ENCODE measurements at places on chromosomes 1 and 21. TPM values are rescaled to one million over a fixed set of nuclear protein-coding genes. Genes with fewer than 3 reads are reported as not detected.

The SLC44A3 gene
- total RNA-seq, result 0.47 TPM

The ELAVL4 gene
- not detected for total RNA-seq

The GUCA2A gene
- total RNA-seq, result not detected

The RPS8 gene
- total RNA-seq, result 2,465 TPM

The PRDX6 gene
- 140 TPM for total RNA-seq

The FCGR3B gene
- total RNA-seq, result not detected

The FCN3 gene
- not detected for total RNA-seq

DNA sequence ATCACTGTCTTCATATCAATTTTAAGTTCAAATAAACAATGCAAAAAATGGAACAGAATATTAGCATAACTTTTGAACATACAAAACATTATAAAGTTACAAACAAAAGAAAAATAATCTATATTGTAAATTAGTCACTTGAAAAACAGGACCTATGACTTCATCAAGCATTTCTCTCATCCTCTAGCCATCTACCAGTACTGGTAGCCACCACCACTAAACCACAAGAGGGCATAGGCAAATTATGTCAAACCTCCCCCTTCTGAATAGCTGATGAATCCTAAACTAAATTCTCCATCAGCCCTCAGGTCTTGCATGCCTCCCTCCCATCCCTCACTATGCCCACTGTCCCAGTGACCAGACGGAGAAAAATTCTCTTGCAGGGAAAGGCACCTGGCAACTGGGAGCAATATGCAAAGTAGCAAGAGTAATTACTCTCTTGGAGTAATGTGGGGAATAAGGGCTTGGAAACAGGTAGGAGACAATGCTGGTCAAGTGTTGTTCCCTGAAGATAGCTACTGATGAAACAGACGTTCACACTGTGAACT is 37.1 kb downstream of the SSX2IP start:
- DNase-seq, result no peak
- H3K4me3 ChIP-seq, result no peak overlapping the region
- H3K36me3 ChIP-seq, result peaks cover 12% of the 10 kb centered on the region
- no peaks in the 10 kb centered on the region for H3K27me3 ChIP-seq
- H3K27ac ChIP-seq, result no peak overlapping the region

DNA sequence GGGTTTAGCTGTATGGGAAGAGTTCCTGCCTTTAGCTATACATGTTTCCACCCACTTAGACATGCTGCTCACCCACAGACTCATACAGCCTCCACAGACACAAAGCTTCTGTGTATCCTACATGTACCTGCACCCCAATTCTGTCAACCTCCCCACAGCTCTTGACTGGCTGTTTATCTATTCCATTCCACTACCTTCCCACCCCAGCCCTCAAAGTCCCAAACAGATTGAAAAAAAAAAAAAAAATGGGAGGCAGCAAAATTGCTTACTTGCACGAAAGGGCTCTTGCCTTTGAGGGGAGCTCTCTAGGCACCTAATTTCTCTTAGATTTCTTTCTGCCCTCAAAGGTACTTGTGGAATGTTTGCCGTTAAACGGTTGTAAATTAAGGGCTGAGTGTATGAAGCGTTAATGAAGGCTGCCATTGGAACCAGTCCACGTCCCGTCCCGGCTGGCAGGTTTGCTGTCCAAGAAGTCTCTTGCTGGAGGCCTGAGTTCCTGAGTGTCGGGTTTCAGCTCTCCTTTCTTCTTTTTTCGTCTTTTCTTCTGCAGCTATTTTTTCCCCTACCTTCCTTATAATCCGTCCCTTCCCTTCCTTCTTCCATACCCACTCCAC is 43.6 kb downstream of the PBX1 start:
- no peak overlapping the region for H3K4me3 ChIP-seq
- no peaks in the 10 kb centered on the region for H3K4me1 ChIP-seq
- H3K27me3 ChIP-seq, result no peaks in the 10 kb centered on the region
- no peaks in the 10 kb centered on the region for H3K36me3 ChIP-seq

DNA sequence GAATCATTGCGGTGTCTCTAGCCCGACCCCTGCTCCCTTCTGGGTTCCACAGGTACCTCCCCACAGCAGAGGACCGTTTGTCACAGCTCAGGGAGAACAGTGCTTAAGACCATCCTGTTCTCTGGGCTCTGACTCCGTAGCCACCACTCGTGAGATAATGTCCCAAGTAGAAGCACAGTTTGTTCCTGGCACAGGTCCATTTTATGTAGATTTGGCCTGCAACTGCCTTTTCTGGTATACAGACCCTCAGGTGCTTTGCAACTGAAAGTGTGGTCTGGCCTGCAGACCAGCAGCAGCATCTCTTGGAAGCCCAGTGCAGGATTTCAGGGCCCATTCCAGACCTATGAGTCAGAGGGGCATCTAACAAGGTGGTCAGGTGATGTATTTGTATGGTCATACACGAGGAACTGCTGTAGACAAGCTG is 28.4 kb upstream of the TMEM125 start:
- no peak overlapping the region for H3K27ac ChIP-seq
- DNase-seq, result no peak
- H3K4me3 ChIP-seq, result no peak overlapping the region
- H3K27me3 ChIP-seq, result no peaks in the 10 kb centered on the region

GRCh38 chr21:39055167-39055767 is 128.0 kb downstream of the PSMG1 start:
- no peak overlapping the region for H3K4me3 ChIP-seq
- no peak overlapping the region for H3K27ac ChIP-seq
- no peaks in the 10 kb centered on the region for H3K36me3 ChIP-seq
- no peak for DNase-seq
- H3K27me3 ChIP-seq, result no peaks in the 10 kb centered on the region

GRCh38 chr1:63326473-63327380 is 4.4 kb downstream of the FOXD3 start:
- H3K4me1 ChIP-seq, result peaks cover 16% of the 10 kb centered on the region
- no peak for DNase-seq
- H3K27ac ChIP-seq, result no peak overlapping the region
- no peaks in the 10 kb centered on the region for H3K36me3 ChIP-seq
- H3K27me3 ChIP-seq, result peaks cover 72% of the 10 kb centered on the region

GRCh38 chr1:180930687-180931086 is 18.0 kb downstream of the KIAA1614 start:
- no peak for DNase-seq
- no peak overlapping the region for H3K27ac ChIP-seq
- H3K4me1 ChIP-seq, result no peaks in the 10 kb centered on the region
- H3K4me3 ChIP-seq, result no peak overlapping the region
- no peaks in the 10 kb centered on the region for H3K27me3 ChIP-seq

- DNase-seq, result no peak
- no peaks in the 10 kb centered on the region for H3K27me3 ChIP-seq
- H3K36me3 ChIP-seq, result no peaks in the 10 kb centered on the region
- no peaks in the 10 kb centered on the region for H3K4me1 ChIP-seq
These were observed 7.1 kb downstream of the ACOT7 start for GRCh38 chr1:6386371-6386949.

GRCh38 chr1:234065794-234066447 is 161.4 kb downstream of the SLC35F3 start:
- no peaks in the 10 kb centered on the region for H3K36me3 ChIP-seq
- peak; percentile 32 for DNase-seq
- no peaks in the 10 kb centered on the region for H3K4me1 ChIP-seq
- no peak overlapping the region for H3K4me3 ChIP-seq

GRCh38 chr1:11806307-11806936 is 431 bp downstream of the CLCN6 start:
- no peaks in the 10 kb centered on the region for H3K27me3 ChIP-seq
- H3K4me3 ChIP-seq, result peak overlapping the region; percentile 90
- H3K27ac ChIP-seq, result peak overlapping the region; percentile 95
- no peaks in the 10 kb centered on the region for H3K36me3 ChIP-seq

GRCh38 chr1:227774821-227775661 is 39.8 kb downstream of the SNAP47 start:
- peaks cover 29% of the 10 kb centered on the region for H3K4me1 ChIP-seq
- H3K36me3 ChIP-seq, result peaks cover 10% of the 10 kb centered on the region
- DNase-seq, result no peak
- H3K27me3 ChIP-seq, result no peaks in the 10 kb centered on the region
- no peak overlapping the region for H3K4me3 ChIP-seq

DNA sequence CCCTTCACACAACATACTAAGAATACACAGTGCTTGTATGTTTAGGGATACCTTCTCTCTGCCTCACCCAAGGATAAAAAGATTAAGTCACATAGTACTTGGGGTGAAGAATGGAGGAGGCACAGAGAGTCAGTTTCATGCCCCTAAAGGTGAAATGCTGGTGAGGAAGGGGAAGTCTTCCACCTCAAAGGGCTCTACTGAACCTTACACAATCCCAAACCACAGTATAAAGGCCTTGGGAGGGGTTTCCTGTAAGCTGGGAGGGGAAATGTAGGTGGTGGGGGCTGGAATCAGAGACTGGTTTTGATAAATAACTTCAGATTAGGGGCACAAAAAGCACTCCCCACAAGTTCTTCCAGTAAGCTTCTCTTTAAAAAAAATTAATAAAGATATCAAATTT is 3.5 kb downstream of the MINDY1 start:
- peaks cover 26% of the 10 kb centered on the region for H3K36me3 ChIP-seq
- no peak overlapping the region for H3K27ac ChIP-seq
- DNase-seq, result no peak
- H3K4me3 ChIP-seq, result peak overlapping the region; percentile 17
- H3K4me1 ChIP-seq, result peaks cover 77% of the 10 kb centered on the region

DNA sequence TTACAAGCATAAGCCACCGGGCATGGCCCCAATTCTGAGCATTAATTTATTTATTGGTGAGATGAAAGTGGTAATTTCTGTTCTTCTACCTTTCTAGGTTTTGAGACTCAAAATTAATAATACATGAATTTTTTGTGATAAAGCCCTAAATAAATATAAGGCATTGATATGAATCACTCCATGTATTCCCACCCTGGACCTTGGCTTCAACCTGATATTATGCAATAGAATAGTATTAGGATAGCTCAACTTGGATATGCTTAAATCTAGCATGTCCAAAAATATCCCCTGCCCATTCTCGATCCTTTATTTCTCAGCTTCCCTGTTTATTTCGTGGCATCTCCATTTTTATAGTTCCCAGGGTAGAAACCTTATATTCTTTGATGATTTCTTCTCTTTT is 2.5 kb downstream of the AGL start:
- no peak overlapping the region for H3K4me3 ChIP-seq
- no peaks in the 10 kb centered on the region for H3K36me3 ChIP-seq
- H3K27me3 ChIP-seq, result no peaks in the 10 kb centered on the region
- DNase-seq, result no peak
- peaks cover 20% of the 10 kb centered on the region for H3K4me1 ChIP-seq
- H3K27ac ChIP-seq, result no peak overlapping the region

- no peaks in the 10 kb centered on the region for H3K36me3 ChIP-seq
- peaks cover 15% of the 10 kb centered on the region for H3K27me3 ChIP-seq
- H3K27ac ChIP-seq, result no peak overlapping the region
- H3K4me1 ChIP-seq, result peaks cover 12% of the 10 kb centered on the region
These were observed 2.6 kb downstream of the GPR161 start for GRCh38 chr1:168134132-168134531.

- peak overlapping the region; percentile 98 for H3K4me3 ChIP-seq
- peak overlapping the region; percentile 93 for H3K27ac ChIP-seq
- DNase-seq, result no peak
- H3K36me3 ChIP-seq, result no peaks in the 10 kb centered on the region
- peaks cover 55% of the 10 kb centered on the region for H3K4me1 ChIP-seq
These were observed 441 bp downstream of the YARS1 start for GRCh38 chr1:32816676-32817158.

DNA sequence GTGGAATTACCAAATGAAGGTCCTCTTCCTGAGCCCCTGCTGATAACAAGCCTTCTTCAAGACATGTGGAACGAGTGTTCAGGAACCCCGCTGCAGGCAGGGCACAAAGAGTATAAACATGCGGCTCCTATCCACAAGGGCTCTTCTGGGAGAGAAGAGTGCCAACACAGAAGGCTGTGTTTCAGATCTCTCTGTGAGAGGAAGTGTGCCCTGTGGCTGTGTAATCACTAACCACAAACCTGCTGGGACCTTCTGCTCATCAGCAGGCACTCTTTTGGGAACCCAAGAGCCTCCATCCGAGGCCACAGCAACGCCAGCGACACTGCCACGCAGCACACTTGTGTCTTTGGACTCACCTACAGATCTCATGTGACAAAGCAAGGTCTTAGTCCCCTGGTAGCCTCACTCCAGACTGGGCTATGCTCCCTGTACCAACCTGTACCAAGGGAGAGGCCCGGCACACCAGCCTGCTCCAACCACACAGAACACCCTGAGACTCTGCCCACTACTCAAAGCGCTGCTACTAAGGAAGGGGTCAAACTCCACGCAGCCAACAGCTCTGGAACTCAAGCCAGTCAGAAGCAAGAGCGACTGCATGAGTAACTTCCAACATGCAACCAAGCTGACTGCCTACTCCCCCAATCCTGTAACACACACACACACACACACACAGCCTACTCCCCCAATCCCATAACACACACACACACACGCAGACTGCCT is 7.8 kb downstream of the PTTG1IP start:
- DNase-seq, result no peak
- H3K4me3 ChIP-seq, result peak overlapping the region; percentile 37
- peaks cover 22% of the 10 kb centered on the region for H3K36me3 ChIP-seq
- no peak overlapping the region for H3K27ac ChIP-seq

DNA sequence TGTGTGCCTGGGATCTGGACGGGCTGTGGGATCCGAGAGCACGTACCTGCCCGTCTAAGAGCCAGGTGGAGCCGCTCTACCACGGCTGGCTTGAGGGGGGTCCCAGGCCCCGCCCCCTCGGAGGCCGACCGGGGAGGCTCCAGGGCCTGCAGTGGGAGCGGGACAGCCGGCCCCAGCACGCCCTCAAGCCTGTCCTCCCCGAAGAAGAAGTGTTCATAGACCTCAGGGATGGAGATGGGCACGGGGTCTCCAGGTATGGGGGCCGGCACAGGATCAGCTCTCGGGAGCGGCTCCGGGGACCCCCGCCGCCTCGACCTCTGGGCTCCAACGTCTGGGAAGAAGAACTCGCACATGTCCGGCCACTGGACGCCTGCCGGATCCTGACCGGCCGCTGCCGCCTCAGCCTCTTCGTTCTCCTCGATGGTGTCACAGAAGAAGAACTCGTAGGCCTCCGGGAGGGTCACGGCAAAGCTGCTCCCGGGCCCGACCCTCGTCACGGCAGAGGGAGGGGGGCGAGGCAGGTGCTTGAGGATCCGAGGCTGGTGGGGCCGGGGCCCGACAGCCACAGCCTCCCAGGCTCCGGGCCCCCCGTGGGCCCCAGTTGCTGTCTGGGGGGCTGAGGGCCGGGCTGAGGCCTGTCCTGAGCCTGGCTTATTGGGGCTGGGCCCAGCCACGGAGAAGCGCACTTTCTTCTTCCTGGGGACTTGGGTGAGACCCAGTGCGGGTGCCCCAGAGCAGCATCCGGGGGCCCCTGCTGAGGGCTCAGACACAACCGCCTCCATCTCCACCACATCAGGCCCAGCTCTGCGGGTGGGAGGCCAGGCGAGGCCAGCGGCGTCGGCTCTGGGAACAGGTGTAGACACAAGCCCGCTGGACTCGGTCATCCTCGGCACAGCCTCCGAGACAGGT is 2.8 kb downstream of the PERM1 start:
- H3K4me1 ChIP-seq, result peaks cover 4% of the 10 kb centered on the region
- H3K27ac ChIP-seq, result no peak overlapping the region
- H3K4me3 ChIP-seq, result no peak overlapping the region
- peaks cover 3% of the 10 kb centered on the region for H3K27me3 ChIP-seq
- no peak for DNase-seq

- no peak overlapping the region for H3K27ac ChIP-seq
- DNase-seq, result no peak
- no peaks in the 10 kb centered on the region for H3K27me3 ChIP-seq
- no peaks in the 10 kb centered on the region for H3K4me1 ChIP-seq
- no peaks in the 10 kb centered on the region for H3K36me3 ChIP-seq
- no peak overlapping the region for H3K4me3 ChIP-seq
These were observed 13.1 kb upstream of the SLC30A10 start for GRCh38 chr1:219941179-219942118.
